Hindlimb muscle (tissue), 1 donor: ENCODE measurements at places on chromosomes 3 and 15. TPM values are rescaled to one million over a fixed set of nuclear protein-coding genes. Genes with fewer than 3 reads are reported as not detected.

GRCh38 chr15:38128921-38129320, 123.7 kb upstream of the SPRED1 start:
- no peak for DNase-seq

DNA sequence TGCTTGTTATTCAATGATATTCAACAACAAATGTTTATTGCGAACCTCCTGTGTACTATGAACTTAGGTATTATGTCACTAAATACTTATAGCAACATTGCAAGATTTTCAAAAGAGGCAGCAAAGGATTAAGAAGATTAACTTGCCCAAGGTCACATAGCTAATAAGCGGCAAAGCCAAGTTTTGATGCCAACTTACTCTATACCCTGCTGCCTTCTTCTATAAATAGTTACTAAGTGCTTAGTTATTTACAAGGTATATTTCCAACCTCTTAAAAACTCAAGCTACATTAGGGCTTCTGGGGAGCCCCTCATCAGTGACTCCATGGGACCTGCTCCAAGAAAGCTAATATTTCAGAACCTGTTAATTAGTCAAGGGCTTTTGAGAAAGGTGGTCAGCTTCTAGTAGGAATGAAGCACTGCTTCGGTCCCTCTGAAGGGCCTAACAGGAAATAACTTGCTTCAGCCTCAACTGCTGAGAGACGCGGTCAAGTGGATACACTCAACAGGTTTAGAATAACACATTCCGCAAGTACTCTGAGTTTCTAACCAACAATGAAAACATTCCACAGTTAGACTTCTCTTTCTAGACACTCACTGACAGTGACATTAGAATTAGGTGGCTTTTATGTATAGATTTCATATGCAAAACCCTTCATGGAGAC, 125.5 kb downstream of the DGKG start:
- DNase-seq: no peak

- DNase-seq: no peak
These were observed 37.2 kb upstream of the ANPEP start for GRCh38 chr15:89851673-89852341.

DNA sequence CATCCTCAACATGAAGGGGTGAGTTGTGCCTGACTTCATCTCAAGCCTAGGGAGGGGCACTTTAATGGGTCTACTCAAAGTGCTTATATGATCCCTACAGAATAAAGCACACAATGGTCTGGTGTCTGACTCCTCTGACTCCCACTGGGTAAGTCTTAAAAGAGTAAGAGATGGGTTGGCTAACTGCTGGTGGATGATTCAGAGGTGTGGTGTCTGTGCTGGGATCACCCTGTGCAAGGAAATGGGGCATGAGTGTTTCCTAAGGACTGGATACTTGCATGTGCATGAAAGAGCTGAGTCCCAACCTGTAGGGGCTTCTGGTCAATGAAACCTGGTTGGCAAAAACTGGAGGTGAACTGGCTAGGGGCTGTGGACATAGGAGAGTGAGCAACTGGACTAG, 158.8 kb downstream of the IL20RB start:
- DNase-seq: no peak

- no peak for DNase-seq
These were observed 65.0 kb upstream of the SEMA6D start for GRCh38 chr15:47652328-47652727.

GRCh38 chr15:57422113-57422754, 45.9 kb downstream of the CGNL1 start:
- no peak for DNase-seq

DNA sequence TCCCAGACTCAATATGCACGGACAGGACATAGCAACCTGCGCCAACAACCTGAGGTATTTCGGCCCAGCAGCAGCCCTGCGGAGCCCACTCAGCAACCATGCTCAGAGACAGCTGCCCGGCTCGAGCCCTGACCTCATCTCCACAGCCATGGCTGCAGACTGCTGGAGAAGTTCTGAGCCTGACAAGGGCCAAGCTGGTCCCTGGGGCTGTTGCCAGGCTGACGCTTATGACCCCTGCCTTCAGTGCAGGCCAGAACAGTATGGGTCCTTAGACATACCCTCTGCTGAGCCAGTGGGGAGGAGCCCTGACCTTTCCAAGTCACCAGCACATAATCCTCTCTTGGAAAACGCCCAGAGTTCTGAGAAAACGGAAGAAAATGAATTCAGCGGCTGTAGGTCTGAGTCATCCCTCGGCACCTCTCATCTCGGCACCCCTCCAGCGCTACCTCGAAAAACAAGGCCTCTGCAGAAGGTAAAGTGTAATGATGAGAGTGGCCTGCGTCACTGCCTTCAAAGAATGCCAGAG, 25.5 kb downstream of the TMEM41A start:
- peak; percentile 47 for DNase-seq

Gene RTP4
- 0.25 TPM for polyA plus RNA-seq

Gene COL6A5
- polyA plus RNA-seq: not detected

Gene ADGRG7
- not detected for polyA plus RNA-seq

Gene CLDN16
- polyA plus RNA-seq: not detected
